ENCODE measurements at places on chromosomes 12 and 14.

DNA sequence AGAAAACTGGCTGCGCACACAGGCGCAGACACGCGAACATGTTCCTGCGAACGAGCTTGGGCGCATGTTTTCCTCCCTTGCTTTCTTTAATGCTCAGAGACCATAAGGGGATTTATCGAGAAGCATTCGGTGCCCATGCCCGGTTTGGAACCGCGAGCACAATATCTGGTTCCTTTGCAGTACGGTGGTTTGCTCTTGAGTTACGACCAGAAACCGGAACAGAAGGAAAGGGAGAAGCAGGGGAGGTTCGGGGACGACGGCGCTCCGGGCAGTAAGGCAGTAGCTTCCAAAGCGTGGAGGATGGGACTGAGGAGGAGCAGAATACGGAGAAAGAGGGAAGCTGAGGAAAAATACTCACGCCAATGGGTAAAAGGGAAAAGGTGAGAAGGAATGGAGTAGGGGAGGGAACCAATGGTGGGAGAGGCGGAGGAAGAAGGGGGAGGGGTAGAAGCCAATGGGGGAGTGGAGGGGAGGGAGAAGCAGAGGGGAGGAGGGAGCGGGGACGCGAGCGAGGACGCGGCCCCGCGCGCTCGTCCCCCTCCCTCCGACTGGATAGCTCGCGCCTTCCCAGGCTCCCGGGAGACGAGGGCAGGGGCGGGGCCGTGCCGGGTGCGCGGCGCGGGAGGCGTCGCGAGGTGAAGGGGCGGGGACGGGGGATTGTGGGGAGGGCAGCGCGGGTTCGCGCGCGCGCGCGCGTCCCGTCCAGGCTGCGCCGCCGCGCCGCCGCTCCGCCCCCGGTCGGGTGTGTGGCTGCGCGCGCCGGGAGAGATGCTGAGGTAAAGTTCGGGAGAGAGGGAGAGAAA lies 625 bp upstream of the ARHGAP5 start:
- peak; percentile 46 for DNase-seq

- DNase-seq = no peak
Observed at GRCh38 chr14:40393143-40393542, 960.9 kb upstream of the FBXO33 start.

DNA sequence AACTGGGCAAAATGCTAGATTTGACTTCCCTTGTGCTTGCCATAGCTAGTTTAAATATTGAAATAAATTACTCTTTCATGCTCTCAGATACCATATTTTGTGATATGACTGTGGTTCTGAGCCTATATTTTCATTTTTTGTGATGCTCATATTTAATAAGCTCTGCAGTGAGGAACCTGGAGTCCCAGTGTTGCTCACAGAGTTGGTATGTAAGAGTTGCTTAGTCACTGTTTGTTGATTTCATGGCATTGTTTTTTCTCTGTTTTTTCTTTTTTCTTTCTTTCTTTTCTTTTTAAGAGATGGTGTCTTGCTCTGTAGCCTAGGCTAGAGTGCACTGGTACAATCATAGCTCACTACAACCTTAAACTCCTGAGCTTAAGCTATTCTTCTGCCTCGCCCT lies 750.5 kb upstream of the TMEM132C start:
- no peak for DNase-seq

DNA sequence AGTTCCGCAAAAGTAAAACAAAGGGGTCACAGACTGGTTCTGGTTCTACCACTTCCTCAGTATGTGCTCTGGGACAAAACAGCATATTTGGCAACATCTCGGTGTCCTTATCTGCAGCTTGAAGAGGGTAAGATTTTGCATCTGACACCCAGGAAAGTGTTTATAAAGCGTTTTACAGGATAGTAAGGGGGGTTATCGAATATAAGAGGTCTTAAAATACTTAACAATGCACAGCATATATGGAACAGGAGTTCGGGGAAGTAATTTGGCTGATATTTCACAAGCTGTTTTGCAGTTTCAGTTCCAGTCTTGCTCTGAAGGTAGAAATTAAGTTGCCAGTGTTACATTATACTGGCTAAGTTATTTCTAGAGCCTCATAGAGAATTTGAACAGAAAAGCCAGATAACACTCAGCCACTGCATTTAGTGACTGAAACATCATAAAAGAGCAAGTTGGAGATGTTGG lies 904 bp upstream of the MAP4K5 start:
- no peak for DNase-seq

DNA sequence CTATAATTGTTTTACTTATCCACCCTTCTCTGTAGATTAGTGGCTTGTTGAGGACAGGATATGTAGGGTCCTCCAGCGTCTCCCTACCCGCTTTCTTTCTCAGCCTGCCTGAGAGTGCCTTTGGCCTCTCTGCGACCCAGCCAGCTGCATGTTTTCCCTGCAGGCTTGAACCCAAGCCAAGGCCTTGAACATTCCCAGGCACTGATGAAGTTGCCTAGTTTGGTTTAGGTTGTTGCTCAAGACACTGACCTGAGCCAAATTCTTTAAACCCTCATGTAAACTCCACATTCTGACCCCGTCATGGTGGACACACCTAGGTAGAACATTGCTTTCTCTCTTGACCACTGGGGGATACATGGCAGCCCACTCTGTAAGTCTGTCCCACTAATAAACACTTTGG lies 33.4 kb upstream of the TXNRD1 start:
- DNase-seq = no peak

Data from stimulated activated CD8-positive, alpha-beta memory T cell treated with anti-CD3 and anti-CD28 coated beads, Interleukin-7, amount 100 ng/mL, for 1 hour (primary cell).